ENCODE measurements at places on chromosomes 2 and 18.

DNA sequence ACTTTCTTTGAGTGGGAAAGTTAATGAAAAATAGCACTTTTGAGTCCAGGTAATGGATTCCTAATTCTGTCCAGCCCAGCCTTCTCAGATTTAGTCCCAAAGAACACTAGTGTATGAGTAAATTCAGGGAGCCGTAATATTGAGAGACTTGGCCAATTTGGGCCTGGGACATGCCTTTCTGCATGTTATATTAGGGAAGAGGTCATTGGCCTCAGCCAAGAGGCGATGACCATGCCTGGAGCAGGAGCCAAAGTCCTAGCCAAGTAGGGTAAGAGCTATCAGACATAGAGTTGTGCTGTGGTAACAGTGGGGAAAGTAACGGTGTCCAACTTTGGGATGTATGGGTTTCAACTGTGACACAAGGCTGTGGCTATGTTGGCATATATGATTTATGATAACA, 336.5 kb upstream of the ZNF804A start:
- no peak for DNase-seq

DNA sequence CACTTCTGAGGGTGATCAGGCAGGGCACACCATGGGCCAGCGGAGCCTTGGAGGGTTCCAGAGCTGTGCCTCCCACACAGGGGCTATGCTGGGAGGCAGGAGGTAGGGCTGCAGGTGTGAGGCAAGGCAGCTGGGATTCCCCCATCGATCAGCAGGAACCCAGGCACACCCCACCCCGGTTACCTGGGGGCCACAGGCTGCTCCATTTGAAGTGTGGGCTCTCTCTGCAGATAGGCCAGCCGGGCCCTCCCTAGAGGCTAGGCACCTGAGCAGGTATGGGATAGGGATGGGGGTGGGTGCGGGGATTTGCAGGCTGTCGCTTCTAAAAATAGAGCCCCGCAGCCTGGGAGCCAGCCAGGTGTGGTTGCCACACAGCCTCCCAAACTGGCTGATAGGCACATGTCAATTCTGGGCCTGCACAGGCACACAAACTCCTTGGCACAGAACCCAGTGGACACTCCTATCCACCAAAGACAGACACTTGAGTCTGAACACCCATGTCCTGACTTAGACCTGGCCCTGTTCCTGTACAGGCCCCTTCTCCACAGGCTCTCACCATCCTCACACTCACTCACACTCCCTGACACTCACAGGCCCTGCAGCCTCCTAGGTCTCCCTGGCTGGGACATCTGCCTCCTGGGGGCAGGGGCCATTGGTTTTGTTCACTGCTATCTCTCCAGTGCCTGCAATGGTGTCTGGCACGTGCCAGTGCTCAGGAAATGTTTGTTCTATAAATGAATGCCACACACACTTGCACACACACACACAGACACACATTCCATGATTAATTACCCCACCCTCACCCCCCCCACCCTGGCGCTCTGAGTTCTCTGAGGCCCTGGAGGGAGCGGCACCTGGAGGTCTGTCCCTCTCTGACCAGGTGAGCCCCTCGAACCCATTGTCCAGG, 73.4 kb downstream of the ZFP36L2 start:
- no peak for DNase-seq

DNA sequence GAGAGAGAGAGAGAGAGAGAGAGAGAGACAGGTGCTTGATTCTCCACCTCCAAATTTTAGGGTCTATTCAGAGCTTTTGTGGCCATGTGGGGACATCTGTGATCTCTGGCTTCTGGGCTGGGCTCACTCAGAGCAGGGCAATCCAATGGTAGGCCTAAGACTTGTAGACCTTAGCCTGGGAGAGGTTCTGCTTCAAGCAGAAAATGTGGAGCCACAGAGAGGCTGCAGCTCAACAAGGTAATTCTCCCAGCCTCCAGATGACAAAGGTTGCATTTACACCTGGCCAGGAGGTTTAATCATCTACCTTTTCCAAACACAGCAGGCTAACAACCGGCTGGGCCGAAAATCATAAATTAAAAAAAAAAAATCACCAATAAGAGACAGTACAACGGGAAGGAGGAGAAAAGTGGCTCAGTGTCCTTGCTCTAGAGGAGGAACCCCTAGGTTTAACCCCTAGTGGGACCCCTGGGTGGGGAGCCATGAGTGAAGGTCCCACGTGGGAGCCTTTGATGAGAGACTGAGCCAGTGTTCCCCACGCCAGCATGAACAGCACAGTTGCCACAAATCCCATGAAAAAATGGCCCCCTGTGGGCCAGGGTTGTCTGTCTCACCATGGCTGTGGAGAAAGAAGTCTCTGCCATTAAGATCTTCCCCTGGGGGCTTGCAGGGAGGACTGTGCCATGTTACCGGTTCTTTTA, 124.0 kb upstream of the GATA6 start:
- DNase-seq = no peak

DNA sequence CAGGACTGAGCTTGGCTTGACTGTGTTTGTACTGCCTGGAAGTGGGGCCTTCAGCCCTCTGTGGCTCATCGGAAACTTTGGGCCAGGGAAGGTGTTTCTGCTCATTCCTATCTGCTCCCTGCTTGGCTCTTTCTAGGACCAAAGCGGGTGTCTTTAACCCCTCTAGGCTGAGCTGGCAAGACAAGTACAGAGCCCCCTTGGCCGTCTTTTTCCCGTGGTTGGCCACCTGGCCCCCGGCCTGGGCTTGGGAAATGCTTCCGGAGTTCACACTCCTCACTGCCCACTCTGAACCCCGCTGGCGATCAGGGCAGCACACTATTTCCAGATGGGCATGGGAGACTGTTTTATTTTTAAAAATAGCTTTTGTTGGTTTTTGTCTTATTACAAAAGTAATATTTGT, 243.0 kb downstream of the DYSF start:
- DNase-seq = peak; percentile 72

- DNase-seq = no peak
These were observed 332.8 kb upstream of the UBE2E3 start for GRCh38 chr2:180647621-180648020.

GRCh38 chr2:194363295-194363694, 1293.7 kb upstream of the SLC39A10 start:
- DNase-seq = no peak

DNA sequence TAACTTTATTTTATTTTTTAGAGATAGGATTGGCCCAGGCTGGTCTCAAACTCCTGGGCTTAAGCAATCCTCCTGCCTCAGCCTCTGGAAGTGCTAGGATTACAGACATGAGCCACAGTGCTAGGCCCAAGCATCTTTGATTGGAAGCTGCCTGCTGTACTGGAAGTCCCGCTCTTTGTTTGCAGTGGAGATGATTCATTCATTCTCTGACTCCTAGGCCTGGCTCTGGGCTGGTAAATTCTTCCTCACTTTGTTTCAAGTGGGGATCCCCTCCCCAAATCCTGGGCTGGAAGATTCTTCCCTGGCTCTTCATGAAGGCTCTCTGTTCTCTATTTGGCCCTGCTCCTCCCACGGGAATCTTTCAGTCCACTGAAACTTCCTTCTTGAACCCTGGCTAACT, 81.9 kb downstream of the NEURL3 start:
- no peak for DNase-seq

- no peak for DNase-seq
These were observed 512.9 kb downstream of the LRRTM4 start for GRCh38 chr2:77009307-77009706.

DNA sequence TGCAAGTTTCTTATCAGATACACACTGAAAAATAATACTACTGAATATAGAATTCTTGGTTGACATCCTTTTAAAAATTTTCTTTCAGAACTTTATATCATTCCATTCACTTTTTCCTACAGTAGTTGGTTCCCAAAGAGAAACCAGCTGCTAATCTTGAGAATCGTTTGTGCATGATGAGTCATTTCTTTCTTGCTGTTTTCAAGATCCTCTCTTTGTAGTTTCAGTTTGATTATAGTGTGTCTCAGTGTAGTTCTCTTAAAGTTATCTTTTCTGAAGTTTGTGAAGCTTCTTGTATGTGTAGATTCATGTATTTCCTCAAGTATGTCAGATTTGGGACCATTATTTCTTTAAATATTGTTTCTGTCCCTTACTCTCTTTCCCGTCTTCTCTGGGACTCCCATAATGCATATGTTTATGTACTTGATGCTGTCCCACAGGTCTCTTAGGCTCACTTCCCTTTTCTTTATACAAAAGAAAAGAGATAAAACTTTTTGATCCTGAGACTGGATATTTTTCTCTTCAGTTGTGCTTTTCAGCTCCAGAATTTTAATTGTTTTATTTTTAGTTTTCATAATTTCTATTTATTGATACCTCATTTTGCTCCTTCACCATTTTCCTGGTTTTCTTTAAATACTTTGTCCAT, 801.0 kb downstream of the TDRD15 start:
- no peak for DNase-seq

DNA sequence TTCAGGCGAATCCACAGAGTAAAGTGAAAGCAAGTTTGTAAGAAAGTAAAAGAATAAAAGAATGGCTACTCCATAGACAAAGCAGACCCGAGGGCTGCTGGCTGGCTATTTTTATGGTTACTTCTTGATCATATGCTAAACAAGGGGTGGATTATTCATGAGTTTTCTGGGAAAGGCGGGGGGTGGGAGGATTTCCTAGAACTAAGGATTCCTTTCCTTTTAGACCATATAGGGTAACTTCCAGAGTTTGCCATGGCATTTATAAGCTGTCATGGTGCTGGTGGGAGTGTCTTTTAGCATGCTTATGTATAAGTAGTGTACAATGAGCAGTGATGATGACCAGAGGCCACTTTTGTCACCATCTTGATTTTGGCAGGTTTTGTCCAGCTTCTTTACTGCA, 59.8 kb downstream of the SLC4A3 start:
- DNase-seq = no peak

GRCh38 chr2:228699888-228700287, 518.4 kb upstream of the SPHKAP start:
- DNase-seq = no peak

DNA sequence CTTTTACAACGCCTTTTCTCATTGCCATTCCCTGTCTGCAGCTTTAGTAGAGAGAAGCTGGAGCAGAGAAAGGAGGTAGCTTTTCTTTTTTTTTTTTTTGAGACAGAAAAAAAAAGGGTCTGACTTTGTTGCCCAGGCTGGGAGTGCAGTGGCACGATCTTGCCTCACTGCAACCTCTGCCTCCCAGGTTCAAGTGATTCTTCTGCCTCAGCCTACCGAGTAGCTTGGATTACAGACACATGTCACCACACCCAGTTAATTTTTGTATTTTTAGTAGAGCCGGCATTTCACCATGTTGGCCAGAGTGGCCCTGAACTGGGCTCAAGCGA, 25.0 kb upstream of the ACSL3 start:
- DNase-seq = no peak

DNA sequence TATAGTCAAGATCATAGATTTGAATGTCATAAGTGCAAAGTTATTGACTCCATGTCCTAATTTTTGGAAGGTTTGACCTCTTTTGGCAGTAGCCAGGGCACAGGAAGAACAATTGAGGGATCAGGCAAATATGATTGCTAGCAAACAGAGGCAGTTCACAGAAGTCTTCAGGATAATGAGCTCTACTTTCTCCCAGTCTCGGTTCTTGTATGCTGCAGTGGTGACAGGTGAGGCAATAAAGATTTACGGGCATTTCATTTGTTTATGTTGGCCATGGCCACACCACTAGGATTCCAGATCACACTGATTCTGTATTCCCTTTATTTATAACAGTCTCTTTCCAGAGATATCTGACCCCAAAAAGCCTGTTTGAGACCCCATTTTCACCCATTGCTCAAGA, 137.5 kb downstream of the UBR3 start:
- DNase-seq = no peak

GRCh38 chr2:120624738-120625446, 110.8 kb upstream of the GLI2 start:
- peak; percentile 74 for DNase-seq

- no peak for DNase-seq
These were observed 431.8 kb upstream of the SPHKAP start for GRCh38 chr2:228613133-228613850.

GRCh38 chr2:40147360-40147759, 304.5 kb downstream of the SLC8A1 start:
- no peak for DNase-seq
